Spinal cord (tissue), 10 donors: ENCODE measurements at places on chromosomes 7 and 10. TPM values are rescaled to one million over a fixed set of nuclear protein-coding genes. Genes with fewer than 3 reads are reported as not detected.

SPDYE5 gene
- 0.10 TPM for total RNA-seq

SLC39A12 gene
- 9.9 TPM for total RNA-seq

ENTPD1 gene
- 41.3 TPM for total RNA-seq

LRRC4 gene
- 18.9 TPM for total RNA-seq

GRCh38 chr10:100620087-100620835 lies 84.5 kb downstream of the HIF1AN start:
- DNase-seq, result no peak

DNA sequence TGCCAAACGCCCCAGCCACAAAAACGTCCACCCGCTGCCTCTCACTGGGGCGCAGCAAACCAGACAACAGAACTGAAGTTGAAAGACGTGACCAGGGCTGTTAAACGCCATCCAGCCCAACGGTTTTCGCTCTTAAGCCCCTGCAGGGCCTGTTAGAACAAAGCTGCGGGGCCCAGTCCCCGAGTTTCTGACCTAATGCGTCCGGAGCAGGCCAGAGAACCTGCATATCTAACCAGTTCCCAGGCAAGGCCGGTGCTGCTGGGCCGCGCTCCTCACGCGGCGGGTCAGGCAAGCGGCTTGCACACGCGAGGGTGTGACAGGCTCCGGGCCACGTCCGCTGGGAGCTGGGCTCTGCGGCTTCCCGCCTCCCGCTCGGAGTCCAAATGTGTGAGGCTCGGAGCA lies 87.0 kb downstream of the PTPRN2 start:
- peak; percentile 77 for DNase-seq

DNA sequence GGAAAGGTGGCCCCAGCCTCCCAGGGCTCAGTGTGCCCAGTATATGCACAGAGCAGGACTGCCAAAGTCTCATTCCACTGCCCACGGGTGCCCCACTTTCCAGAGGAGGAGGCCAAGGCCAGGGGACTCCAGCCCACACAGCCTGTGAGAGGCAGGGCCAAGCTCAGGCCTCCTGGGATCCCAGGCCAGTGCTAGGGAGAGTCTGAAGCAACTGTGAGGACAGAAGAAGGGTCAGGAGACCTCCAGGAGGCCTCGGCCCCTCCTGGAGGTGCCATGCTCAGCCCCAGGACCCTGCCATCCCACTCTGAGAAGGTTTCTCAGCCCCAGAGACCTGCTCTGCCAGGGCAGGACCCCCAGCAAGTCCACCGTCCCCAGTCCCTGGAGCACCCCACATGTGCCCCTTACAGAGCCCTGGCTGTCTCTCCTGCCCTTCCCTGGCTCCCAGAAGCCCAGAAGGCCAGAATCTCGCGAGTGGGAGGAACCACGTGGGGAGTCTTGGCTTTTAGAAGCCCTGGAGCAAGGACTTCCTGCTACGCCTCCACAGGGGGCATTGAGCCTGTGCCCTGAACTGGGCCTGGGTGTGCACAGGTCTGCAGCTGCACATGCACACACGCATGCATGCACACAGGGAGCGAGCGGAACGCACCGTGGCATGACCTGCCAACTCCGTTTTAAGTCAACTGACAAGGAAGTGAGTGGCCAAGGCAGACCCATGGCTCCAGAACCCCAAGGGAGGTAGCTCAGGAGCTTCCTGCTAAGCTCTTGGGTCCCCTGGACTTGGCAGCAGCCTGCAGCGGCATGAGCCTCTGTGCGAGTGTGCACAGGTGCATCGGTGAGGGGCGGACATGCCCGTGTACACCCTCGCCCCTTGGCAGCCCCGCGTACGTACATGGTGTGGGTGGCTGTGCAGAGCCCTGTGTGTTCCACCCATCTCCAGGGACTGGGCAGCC lies 33.6 kb downstream of the ZCCHC24 start:
- no peak for DNase-seq

DNA sequence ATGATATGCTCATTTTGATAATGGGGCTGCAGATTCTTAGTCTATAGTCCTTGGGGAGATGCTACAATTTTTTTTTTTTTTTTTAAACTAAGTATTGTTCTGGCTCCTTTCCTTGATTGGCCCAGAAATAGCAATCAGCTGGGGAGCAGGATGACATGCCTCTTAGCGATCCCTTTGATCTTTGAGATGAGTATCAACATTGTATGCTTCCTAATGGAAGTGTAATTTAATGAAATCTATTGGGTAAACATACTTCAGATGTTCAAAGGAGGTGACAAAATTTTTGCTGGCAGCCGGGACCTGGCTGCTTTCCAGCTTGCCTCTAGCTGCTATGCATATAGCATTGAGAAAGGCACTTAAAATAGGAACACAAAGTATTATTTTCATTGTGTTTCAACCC lies 43.5 kb downstream of the VTI1A start:
- DNase-seq, result no peak

- DNase-seq, result no peak
These were observed 54.3 kb downstream of the ZNF438 start for GRCh38 chr10:30977385-30977784.

GRCh38 chr10:24533981-24534380 lies 189.7 kb downstream of the ARHGAP21 start:
- no peak for DNase-seq

DNA sequence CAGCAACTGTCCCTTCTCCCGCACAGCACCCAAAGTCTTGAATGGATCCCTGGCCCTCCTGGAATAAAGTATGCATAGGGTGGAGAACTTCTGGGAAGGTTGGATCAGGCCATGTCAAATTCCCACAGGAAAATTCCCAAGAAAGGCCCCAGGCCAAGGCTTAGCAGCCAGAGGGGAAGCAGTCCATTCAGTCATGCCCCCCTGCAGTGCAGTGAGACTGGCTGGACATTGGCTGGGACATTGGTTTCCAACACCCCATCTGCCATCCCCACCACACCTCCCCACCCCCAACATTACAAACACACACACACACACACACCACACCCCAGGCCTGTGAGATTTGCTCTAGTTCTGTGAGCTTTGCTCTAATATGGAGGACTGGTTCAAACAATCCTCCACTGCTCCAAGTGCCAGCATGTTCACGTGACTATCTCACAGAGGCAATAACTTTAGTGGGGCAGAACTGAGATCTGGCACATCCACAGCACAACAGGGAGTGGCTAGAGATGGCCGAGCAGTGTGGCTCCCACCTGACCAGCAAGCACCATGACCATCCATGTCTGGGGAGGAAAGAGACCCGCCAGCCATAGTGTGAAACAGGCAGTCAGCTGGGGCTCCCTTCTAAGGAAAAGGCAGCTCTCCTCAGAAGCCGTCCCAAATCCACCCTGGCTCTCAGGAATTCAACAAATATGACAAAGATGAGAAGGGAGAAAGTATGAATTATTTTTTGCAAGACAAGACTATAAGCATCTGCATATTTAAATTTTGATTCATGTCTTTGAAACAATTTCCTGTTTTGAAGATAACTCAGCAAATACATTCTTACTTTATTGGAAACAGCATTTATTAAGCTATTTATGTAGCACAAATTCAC lies 6.7 kb upstream of the FAM170B start:
- DNase-seq, result no peak

- DNase-seq, result no peak
These were observed 23.6 kb downstream of the RBM20 start for GRCh38 chr10:110667620-110668343.

DNA sequence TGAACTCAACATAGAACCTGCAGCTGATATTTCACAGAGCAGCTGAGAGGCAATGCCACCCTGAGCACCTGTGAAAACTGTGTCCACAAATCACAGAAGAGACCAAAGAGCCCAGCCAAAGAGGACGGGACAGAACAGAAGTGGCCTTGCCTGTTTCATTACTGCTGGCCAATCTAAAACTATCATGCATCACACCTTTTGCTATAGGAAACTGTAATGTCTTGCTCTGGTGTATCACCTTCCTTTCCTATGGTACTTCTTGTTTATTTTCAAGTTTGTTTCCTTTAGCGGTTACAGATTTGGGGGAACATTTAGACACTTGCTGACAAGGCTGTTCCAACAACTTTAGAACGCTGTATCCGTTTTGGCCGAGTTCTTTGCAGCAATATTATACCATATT lies 80.3 kb downstream of the PIP4K2A start:
- no peak for DNase-seq

- no peak for DNase-seq
These were observed 15.4 kb downstream of the GSDME start for GRCh38 chr7:24741679-24742505.

- no peak for DNase-seq
These were observed 52.6 kb downstream of the GNAI1 start for GRCh38 chr7:80187279-80187678.

- DNase-seq, result no peak
These were observed 46.9 kb downstream of the GPAM start for GRCh38 chr10:112136486-112137153.

DNA sequence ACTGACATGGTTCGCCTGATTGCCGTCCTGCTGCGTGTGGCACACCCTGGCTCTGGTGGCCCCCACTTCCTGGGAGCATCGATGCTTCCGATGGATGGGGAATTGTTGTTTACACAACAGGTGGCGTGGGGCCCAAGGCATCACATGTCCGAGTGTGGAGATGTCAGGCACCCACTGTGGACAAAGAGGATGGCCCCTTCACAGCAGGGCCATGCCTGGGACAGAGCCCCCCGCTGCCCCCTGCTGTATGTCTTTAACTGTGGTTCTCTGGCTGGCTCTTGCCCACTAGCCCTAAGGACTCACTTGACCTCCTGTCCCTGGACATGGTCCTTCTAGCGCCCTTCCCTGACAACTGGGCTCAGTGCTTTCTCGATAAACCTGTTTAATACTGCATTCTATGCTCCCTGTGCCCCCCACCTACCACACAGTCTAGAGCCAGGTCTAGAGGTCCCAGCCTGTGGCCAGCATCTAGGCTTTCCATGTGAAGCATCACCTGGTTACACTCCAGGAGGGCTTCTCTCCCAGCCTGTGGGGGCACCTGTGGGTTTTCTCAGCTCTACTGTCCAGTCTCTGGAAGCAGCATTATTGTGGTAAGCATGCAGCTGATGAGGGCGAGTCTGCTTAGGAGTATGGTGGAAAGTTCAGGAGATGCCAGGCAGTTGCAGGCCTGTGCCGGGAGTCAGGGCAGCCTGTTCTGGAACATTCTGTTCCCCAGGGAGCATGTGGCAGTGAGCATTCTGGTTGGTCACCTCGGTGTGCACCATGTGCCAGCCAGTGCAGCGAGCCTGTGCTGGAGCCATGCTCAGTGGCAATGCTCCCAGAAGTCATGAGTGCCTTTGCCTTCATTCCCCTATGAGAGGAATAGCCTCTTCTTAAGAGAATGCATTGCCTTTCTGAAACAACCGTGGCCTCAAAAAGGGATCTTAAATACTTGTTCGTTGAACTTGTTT lies 10.4 kb downstream of the ADCY1 start:
- no peak for DNase-seq
